Activated CD4-positive, alpha-beta T cell treated with anti-CD3 and anti-CD28 coated beads for 48 hours (primary cell): ENCODE measurements at places on chromosomes 2 and 18.

DNA sequence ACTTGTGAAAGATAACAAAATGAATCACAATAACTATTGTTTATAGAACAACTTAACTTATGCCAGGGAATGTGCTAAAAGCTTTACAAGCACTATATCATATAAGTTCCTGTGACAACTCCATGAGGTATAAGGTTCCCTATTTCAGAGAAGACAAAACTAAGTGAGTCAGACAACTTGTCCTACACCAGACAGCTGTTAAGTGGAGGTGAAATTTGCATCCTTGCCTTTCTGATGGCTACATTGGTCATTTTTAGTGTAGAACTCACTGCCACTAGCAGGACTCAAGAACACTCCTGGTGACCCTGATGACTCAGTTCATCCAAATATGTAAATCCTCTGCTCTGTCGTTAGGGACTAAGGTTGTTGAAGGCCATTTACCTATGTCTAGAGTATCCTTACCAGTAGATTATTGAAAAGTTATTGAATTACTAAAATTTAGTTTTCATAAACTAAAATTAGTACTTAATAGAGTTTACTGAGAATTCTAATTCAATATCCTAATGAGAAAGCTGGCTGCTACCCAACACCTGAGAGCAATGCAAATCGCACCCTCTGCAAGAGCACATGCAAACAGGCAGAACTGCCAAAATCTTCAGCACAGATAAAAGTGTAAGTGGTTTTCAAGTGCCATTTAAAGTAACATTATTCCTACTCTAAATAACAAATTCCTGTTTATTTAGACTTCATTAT lies 636.2 kb downstream of the NRXN1 start:
- DNase-seq: no peak

GRCh38 chr2:120587279-120587996 lies 148.2 kb upstream of the GLI2 start:
- no peak for DNase-seq

- DNase-seq: peak; percentile 55
Observed at GRCh38 chr18:35949903-35950627, 22.4 kb upstream of the RMP24 start.

- no peak for DNase-seq
Observed at GRCh38 chr2:1621041-1621440, 123.3 kb downstream of the PXDN start.

GRCh38 chr18:62781262-62781661 lies 65.9 kb downstream of the PHLPP1 start:
- DNase-seq: no peak

- DNase-seq: no peak
Observed at GRCh38 chr2:206095536-206096332, 9.8 kb upstream of the INO80D start.

GRCh38 chr2:228065686-228066085 lies 115.8 kb downstream of the SPHKAP start:
- DNase-seq: no peak

- no peak for DNase-seq
Observed at GRCh38 chr2:60317844-60318243, 235.6 kb downstream of the BCL11A start.

- no peak for DNase-seq
Observed at GRCh38 chr2:171225302-171225980, 64.7 kb upstream of the TLK1 start.

- DNase-seq: no peak
Observed at GRCh38 chr2:128794285-128794684, 475.6 kb upstream of the HS6ST1 start.

- DNase-seq: no peak
Observed at GRCh38 chr2:85733121-85733960, 20.4 kb upstream of the ATOH8 start.

DNA sequence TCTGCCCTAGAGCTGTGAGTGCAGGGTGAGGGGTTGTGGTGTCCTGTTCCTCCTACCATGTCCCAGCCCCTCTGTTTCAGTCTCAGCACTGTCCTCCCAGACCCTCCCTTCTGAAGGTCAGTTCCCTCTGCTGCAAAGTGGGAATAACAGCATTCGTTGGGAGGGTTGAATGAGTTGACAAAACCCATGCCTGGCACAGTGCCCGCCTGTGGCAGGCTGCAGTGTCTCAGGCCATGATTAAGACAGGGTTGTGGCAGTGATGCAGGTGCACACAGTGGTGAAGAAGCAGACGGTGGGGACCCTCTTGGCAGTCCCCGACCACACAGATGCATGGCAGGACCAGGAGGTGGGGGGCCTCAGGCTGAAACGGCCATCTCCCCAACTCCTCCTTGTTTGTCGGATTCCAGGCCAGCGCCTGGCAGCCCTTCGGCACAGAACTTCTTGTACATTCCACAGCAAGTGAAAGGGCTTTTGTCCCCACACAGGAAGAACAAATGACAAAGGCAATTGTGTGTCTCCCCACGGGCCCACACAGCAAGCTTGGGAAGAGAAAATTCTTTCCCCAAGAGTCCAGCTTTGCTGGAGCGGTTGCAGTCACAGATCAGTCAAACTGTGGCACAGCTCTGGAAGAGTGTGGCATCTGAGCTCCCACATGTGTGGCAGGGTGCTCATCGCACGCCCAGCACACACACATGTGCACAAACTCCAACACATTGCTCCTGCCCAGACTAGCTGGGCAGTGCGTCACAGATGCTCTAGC lies 92.0 kb upstream of the MSH2 start:
- no peak for DNase-seq

- DNase-seq: no peak
Observed at GRCh38 chr2:172888714-172889669, 153.3 kb downstream of the RAPGEF4 start.

- no peak for DNase-seq
Observed at GRCh38 chr2:190562121-190562520, 27.6 kb upstream of the NEMP2 start.

DNA sequence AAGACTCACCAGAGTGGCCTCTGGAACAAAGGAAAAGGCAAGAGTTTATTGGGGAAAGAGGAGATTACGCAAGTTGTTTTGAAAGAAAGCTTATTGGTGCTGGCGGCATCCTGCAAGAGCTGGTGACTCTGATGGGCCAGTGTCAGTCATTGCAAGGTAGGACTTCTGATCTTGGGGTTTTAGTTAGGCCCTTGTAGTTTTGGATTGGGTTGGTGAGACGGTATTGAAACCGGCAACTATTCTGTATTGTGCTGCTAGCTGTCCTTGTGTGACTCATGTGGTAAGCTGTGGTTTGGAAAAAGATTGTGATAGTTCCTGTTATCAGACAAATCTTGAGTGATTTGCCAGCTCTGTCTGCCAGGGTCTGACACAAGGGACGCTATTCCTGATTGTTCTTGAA lies 159.1 kb upstream of the PIEZO2 start:
- DNase-seq: no peak

GRCh38 chr2:28676152-28676835 lies 75.3 kb upstream of the PPP1CB start:
- no peak for DNase-seq

GRCh38 chr2:169840747-169841142 lies 13.5 kb downstream of the UBR3 start:
- DNase-seq: no peak

GRCh38 chr2:222747526-222748160 lies 76.2 kb downstream of the MOGAT1 start:
- DNase-seq: peak; percentile 44

DNA sequence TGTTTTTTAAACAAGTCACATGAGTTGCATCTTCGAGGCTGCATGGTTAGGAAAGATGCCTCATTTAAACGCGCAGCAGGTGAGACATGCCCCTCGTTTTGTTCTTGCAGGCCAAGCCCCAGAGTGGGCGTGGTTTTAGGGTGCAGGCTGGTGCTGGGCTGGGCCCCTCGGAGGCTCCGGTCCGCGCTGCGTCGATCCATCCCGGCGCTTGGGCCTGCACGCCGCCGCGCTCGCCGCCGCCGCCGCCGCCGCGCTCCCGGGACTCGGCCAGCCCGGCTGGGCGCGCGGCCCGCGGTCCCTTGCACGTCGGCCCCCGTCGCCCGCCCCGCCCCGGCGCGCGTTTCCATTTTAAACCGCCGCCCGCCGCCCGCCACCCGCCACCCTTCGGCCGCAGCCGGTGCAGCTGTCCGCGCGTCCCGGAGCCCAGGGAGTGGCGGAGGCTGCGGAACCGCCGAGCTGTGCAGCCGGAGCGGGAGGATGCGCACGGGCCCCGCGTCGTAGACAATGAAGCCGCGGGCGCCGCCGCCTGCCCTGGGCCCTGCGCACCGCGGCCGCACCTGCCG lies 175.5 kb downstream of the AGAP1 start:
- DNase-seq: peak; percentile 51

DNA sequence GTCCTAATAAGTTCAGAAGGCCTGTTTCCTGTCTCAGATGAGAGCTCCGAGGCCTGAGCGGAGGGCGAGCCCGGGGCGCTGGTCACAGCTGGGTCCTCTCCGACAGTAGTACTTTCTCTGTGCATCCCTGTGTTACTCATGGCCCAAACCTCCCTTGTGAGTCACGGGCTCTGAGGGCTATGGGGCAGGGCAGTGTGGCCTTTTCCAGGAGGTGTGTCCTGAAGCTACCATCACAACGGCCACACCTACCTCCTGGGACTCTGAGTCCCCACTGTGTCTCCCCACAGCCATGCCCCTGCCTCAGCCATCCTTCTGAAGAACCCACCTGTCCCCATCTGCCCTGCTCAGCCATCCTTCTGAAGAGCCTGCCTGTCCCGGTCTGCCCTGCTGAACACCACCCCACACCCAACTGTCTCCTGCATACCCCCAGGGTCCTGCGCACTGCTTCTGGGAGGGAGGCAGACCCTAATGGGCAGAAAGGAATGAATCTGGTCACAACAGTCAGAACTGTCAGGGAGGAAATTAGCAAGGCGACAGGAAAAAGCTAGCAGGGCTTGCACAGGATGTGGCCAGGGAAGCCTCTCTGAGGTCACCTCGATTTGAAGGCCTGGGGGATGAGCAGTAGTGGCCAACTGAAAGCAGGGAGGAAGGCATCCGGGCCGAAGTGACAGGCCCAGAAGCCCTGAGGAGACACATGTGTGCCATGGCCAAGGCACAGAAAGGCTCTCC lies 145.4 kb upstream of the RIOK3 start:
- DNase-seq: peak; percentile 11

- no peak for DNase-seq
Observed at GRCh38 chr2:10256031-10256514, 46.6 kb upstream of the HPCAL1 start.

DNA sequence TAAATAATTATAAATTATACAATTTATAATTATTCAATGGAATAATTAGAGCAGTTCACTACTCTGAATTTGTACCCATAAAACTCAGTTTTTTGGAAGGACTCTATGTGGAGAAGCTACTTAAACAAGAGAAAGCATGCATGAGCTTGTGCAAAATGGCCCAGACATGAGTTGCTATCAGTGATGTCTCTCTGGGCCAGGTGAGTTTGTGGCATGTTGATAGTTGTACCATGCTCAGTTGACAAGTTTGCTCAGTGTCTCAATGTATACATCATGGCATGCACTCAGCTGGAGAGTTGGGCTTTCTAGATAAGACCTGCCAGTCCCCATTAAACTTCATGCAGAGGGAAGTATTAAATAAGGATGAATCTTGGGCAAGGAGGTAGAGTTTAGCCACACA lies 153.8 kb upstream of the TACR1 start:
- DNase-seq: no peak

GRCh38 chr2:42099438-42100173 lies 51.8 kb downstream of the PKDCC start:
- no peak for DNase-seq

GRCh38 chr2:104572834-104573233 lies 281.1 kb upstream of the POU3F3 start:
- DNase-seq: no peak

DNA sequence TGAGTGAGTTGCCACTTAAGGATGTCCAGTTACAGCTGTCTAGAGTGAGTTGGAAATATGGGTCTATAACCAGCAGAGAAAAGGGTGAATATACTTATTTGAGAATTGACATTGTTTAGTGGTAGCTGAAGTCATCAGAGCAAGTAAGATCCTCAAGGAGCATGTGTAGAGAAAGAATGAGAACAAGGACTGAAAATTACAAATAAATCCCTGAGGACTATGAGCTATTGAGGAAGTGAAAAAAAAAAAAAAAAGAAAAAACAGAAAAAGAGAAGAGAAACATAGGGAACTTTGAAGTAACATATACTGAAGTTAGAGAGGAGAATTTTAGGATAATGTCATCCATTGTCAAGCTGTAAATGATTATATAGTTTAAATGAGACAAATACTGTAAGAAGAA lies 134.0 kb upstream of the CCDC68 start:
- no peak for DNase-seq

- no peak for DNase-seq
Observed at GRCh38 chr18:62763101-62763521, 47.8 kb downstream of the PHLPP1 start.

- peak; percentile 38 for DNase-seq
Observed at GRCh38 chr2:191376981-191377629, 131.9 kb downstream of the MYO1B start.

DNA sequence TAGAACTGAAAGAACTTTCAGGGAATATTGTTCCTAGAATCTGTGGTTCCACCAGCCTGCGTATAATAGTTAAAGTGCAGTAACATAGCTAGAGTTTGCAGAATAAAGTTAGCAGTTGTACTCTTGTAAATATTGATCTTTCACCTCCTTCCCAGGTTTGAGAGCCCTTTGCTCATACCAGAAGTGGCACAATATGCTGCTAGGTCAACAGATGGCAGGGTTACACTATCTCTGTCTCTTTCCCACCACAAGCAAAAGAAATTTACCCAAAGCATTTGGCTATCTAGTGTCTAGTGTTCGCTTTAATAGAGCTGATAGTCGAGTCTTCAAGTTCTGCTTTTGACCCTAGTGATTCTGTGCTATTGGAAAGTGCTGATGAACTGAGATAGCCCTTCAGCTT lies 119.0 kb upstream of the KLHL14 start:
- no peak for DNase-seq

DNA sequence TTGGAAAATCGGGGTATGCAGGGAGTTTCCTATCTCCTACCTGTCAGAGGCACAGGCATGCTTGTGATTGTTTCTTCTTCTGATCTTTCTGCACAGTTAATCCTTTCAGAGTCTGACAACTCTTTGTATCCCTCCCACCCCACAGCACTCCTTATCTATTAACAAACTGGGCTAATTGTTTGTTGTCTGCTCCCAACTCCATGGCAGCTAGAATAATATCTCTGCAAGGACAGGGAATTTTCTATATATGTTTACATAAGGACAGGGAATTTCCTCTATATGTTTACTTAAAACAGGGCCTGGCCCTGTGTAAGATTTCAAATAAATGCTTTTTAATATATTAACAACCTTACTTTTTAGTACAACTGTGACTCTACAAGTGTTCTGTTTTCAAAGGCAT lies 36.0 kb upstream of the VRK2 start:
- DNase-seq: no peak
